ENCODE measurements at places on chromosomes 2 and 18.

GRCh38 chr2:178530625-178531142 lies 50.4 kb downstream of the PLEKHA3 start:
- H3K27ac ChIP-seq, result no peak overlapping the region
- no peaks in the 10 kb centered on the region for H3K4me1 ChIP-seq
- peaks cover 15% of the 10 kb centered on the region for H3K36me3 ChIP-seq
- no peak for DNase-seq

DNA sequence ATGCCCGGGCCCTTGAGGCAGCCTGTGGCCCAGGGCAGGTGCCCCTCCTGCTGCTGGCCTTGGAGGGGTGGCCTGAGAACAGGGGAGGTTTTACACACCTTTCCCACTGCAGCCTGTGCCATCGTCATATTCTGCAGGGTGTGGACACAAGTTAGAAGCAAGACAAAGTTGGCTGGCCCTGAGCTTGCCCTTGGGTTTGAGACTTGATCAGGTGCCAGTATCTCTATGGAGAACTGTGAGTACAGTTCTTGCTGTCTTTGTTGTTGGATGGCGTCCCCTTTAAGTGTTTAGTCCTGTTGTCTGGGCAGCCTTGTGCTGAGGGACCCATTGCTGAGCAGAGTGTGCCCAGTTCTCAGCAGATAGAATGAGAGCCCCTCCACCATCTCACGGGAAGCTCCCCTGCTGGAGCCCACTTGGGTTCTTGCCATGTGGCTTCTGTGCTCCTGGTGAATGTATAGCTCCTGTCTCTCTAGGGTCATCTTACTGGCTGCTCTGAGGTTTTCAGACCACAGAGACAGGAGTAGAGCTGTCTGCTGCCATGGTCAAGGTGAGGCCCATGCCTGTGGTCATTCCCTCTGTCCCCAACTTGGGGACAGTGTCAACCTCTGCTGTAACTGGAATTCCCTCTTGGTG lies 115.9 kb downstream of the SH3RF3 start:
- no peaks in the 10 kb centered on the region for H3K36me3 ChIP-seq
- H3K4me3 ChIP-seq, result no peak overlapping the region
- DNase-seq, result no peak
- no peak overlapping the region for H3K27ac ChIP-seq

DNA sequence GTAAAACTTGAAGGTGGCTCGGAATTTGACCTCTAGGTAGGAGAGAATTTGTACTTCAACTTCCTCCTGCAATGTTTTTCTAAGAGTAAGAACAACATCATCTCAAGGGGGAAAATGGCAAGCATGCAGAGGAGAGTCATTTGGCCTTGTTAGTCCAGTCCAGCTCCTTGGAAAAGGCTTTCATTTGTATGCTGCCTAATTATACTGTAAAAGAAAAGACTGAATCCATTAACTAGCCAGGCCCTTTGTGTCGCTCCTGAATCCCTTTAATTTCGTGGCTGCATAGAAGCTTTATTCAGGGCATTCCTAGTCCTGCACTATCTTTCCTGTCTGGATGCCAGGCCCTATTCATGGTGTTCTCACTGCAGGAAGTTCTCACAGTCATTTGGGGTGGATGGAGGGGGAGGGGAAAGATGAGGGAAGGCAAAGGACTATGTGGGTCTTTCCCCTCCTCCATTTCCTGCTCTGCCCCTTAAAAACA lies 36.0 kb downstream of the PHLPP1 start:
- peak; percentile 36 for DNase-seq
- no peaks in the 10 kb centered on the region for H3K27me3 ChIP-seq
- no peak overlapping the region for H3K4me3 ChIP-seq
- H3K27ac ChIP-seq, result peak overlapping the region; percentile 65
- no peaks in the 10 kb centered on the region for H3K36me3 ChIP-seq
- H3K4me1 ChIP-seq, result peaks cover 35% of the 10 kb centered on the region

GRCh38 chr2:27838502-27838901 lies 51.7 kb downstream of the RBKS start:
- no peaks in the 10 kb centered on the region for H3K36me3 ChIP-seq
- H3K4me3 ChIP-seq, result no peak overlapping the region

- no peaks in the 10 kb centered on the region for H3K36me3 ChIP-seq
- no peak for DNase-seq
- no peak overlapping the region for H3K4me3 ChIP-seq
- no peaks in the 10 kb centered on the region for H3K27me3 ChIP-seq
- H3K27ac ChIP-seq, result no peak overlapping the region
- no peaks in the 10 kb centered on the region for H3K4me1 ChIP-seq
Measured at GRCh38 chr2:29079887-29080286, 5.6 kb upstream of the PCARE start.

DNA sequence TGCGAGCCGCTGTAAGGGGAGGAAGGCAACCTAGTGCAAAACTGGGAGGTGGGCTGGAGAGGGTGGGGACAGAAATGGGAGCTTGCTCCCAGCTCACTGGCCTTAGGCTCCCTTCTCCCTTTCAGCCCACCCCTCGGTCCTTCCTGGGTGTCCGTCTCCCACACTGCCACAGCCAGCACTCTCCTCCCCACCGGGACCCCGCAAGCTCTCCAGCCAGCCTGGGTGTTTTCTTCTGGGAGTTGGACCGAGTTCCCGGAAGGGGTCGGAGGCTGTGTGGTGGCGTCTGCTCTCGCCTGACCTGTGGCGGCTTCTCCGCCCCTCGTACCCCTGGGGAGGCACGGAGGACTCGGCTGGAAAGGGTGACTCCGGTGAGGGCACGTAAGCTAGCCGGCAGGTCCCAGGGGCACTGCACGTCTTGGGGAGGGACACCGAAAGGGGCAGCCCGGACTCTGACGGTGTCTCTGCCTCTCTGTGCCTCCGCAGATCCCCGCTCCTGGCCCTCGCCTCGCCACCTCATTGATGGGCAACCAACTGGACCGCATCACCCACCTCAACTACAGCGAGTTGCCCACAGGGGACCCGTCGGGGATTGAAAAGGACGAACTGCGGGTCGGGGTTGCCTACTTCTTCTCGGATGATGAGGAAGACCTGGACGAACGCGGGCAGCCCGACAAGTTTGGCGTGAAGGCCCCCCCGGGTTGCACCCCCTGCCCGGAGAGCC lies 1.1 kb downstream of the LRATD1 start:
- DNase-seq, result peak; percentile 5
- no peaks in the 10 kb centered on the region for H3K36me3 ChIP-seq
- H3K4me3 ChIP-seq, result no peak overlapping the region
- H3K4me1 ChIP-seq, result peaks cover 15% of the 10 kb centered on the region
- H3K27me3 ChIP-seq, result no peaks in the 10 kb centered on the region
- no peak overlapping the region for H3K27ac ChIP-seq
